ENCODE measurements at places on chromosomes 4 and X.

GRCh38 chr4:146428298-146428697, 93.4 kb downstream of the SLC10A7 start:
- no peak for DNase-seq

GRCh38 chrX:44432641-44433040, 89.2 kb upstream of the EFHC2 start:
- no peak for DNase-seq

- no peak for DNase-seq
Observed at GRCh38 chrX:39676434-39676833, 421.3 kb downstream of the BCOR start.

DNA sequence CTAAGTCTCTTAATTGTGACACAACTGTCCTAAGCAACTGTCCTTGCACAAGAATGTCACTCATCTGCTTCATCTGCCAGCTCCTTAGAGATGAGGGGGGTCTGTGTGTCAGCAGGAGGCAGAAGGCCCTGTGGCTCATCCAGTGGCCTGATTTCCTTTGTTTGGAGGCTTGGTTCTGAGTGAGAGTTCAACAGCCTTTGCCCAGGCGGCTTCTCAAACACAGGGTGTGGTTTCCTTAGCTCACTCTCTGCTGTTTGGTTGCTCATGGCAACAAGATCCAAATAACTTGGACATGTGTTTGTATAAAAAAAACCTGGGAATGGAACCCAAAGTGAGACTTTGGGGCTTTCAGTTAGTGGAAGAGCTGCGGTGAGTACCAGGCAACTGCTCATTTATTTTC, 46.6 kb downstream of the MAP7D3 start:
- DNase-seq: no peak

- DNase-seq: no peak
Observed at GRCh38 chr4:58048491-58048890, 938.3 kb upstream of the IGFBP7 start.

- peak; percentile 35 for DNase-seq
Observed at GRCh38 chr4:77203380-77204197, 46.6 kb downstream of the CCNG2 start.

- no peak for DNase-seq
Observed at GRCh38 chrX:31706466-31706865, 634.6 kb upstream of the FTHL17 start.

DNA sequence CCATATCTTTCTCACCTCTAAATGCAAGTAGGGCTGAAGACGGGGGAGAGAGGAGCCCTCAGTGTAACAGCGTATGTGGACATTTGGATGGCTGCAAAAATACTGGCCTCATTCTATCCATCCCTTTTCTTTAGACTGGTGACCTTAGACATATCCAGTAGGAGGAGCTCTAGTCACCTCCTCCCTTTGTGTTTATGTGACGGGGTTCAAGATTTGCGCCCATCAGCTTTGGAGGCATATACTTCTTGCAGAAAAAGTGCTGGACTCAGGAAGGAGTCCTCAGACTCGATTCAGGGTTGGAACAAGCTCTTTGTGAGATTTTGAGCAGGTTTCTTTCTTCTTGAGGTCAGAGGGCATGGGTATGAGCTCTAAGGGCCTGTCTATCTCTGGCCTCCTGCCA, 86.2 kb downstream of the MAMLD1 start:
- no peak for DNase-seq

GRCh38 chr4:35102066-35102465, 1142.2 kb downstream of the ARAP2 start:
- DNase-seq: no peak

DNA sequence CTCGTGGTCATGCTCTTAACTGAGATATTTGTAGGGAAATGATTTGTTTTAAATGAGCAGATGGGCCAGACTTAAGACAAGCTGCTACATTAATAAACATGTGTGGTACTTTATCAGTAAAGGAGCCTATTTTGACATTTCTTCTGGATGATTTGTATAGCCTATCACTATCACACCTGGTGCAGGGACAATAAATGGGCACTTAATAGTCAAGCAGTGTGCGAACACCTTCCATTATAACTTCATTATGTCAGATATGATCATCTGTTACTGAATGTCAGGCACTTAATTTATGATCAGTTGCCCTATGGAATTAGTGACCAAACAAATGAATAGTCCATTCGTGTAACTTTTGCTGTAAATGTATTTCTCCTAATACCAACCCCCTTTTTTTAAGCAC, 628.8 kb downstream of the ADGRL3 start:
- DNase-seq: no peak

DNA sequence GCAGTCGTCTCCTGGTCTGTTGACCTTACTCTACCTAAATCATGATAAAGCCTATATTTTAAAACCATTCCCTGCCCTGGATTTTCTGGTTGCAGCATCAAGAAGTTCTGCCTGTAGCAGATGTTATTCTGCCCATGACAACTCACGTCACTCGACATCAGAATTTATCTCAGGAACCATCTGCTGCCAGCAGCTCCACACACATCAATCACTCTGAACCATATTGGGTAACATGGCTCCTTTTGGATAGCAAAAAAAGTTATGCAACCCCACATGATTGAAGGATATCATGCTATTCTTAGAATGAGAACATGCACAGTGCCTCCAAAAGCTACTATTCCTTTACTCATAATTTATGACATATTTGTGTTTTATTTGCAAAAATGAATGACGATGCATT, 341.4 kb downstream of the DHRSX start:
- DNase-seq: no peak

- no peak for DNase-seq
Observed at GRCh38 chr4:107991945-107992630, 2.4 kb downstream of the HADH start.

DNA sequence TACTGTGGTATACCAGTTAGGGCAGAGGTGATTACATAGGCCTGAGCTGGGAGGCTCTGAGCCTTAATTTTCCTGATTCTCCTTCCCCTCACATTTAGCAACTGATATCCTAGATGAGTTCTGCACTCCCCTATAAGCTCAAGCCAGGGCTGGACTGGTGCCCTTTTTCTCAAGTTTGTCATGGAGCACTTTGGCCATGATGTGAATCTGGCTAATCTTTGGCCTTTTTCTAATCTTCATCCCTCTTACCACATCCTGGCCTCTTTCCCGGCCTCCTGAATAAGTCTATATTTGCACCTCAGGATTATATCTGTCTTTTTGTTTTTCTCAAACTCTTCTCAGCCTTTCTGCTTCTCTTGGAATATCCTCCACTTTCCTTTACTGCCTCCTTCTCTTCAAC, 10.9 kb upstream of the LAS1L start:
- DNase-seq: no peak

GRCh38 chrX:1493412-1493811, 40.7 kb upstream of the ASMTL start:
- no peak for DNase-seq

DNA sequence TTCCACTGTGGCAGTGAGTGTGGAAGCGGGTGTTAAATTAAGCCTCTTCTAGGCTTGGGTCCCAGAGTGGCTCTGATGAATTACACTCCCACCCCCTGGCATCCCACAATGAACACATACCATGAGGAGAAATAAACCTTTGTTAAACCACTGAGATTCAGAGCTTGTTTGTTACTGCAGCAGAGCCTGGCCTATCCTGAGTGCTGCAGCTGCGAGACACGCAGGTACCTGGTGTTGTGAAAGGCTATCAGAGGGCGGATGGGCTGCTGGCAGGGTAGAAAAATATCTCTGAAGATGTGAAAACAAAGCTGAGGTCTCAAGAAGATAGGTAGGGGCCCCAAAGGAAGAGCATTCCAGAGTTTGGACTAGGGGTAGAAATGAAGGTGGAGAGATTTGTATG, 138.4 kb upstream of the STX18 start:
- DNase-seq: no peak

DNA sequence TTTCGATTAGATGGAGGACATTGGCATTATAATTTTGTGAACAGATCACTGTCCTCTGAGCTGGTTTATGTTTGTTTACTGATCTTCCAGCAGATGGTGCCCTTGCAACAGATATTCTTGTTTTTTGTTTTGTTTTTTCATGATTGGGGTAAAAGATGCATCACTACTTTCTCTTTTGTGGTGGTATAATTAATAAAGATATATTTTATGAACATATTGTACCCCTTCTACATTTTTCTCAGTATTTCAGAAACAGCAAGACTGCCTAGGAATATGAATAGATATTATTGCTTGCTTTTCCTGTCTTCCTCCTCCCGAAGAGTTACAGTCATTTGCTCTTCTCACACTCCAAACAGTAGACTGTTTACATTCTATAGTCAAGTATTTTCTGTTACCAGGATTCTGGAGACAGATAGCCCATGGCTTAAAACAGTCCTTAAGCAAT, 905.2 kb downstream of the TRAM1L1 start:
- no peak for DNase-seq

DNA sequence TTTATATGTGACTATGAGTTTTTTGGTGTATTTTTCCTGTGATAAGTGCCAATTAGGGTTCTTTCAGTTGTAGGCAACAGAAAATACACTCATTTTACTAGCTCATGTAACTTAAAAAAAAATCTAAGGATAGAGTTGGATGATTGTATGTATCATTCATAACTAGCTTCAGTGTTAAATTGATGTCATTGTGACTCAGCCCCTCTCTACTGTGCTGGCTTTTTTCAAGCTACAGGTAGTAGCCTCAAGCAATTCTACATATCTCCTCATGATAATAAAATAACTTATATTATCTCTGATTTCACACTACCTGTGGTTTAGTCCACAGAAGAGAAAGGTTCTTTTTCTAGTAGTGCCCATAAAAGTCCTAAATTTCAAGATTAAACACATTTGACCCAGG, 11.9 kb downstream of the WDR17 start:
- DNase-seq: no peak

DNA sequence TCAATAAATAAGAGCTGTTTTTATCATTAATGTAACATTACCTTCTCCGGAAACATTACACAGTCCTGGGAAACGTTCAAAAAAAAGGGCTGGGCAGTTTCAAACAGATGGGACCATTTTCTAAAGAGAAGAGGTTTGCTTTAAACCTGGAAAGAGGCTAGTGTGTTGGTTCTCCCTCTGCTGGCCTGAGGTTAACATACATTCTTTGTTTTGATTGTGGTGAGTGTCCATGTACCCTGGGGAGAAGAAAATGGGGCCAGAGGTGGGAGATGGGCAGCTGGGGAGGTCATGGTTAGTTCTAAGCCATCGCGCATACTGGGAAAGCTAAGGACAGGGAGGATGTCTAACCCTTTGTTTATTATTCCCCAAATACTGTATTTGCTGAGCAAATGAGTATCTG, 194.7 kb downstream of the CPEB2 start:
- no peak for DNase-seq

GRCh38 chr4:123617791-123618190, 221.2 kb downstream of the SPRY1 start:
- DNase-seq: no peak

DNA sequence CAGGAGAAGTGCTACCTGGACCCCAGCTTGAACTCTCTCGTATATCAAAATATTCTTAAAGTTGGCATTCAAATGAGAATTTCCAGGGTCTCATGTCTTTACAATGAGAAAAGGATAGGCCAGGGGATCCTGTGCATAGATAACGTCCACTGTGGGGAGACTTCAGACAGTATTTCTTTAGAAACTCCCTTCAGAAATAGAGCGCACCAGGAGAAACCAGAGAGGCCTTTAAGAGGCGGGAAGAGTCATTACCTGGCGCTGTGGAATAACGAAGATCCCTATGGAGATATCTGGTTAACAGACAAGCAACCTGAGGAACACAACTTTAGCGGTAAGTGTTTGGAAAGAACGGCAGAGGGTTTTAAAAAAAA, 600 bp downstream of the RADX start:
- DNase-seq: no peak

DNA sequence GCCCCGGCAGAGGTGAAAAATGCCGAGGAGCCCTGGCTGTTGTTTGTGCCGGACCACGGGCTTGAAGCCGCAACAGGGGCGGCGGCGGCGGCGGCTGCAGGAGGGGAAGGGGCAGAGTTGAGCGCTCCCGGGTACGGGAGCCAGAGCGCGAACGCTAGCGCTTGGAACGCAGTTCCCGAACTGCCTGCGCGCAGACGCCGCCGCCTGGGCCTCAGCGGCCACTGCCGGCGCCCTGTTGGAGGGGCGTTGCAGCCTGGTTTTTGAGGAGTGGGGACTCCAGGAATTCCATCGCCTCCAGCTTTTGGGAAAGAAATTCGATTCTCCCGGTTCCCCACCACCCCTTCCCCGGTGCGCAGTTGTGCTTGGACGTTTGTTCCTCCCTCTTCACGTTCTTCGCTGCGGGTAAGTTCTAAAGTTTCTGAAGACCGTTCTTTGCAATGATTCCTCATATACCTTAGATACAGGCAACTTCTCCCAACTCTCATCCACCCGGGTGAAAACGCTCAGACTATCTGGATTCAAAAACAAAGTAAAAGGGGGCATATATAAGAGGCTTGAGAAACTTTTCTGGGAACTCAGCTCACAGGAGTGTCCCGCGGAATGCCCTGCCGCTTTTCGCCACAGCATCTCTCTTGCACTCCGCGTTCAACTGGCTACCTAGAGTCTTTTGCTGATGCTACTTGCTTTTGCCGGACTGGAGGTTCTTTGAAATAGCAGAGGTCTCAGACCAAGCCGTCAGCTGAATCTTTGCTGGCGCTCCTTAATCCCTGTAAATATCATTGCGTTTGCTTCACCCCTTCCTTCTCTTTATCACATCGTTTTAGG, 1.0 kb downstream of the FAT4 start:
- no peak for DNase-seq

GRCh38 chr4:75137302-75137701, 204.4 kb downstream of the PARM1 start:
- DNase-seq: no peak

DNA sequence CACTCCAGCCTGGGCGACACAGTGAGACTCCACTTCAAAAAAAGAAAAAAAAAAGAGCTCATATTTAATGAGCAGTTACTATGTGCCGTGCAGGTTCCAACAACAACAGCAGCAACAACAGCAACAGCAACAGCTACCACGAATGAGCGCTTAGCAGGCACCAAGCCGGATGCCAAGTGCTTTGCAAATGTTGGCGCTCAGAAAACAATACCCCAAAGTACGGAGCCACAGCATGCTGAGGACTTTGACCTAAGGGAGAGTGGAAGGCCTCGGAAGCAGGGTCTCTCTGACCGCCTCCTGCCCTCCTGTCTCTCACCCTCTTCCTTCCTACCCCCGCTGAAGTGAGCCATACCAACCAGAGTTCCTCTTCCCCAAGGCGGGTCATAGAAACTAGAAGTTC, 102.2 kb upstream of the AFAP1 start:
- DNase-seq: no peak

DNA sequence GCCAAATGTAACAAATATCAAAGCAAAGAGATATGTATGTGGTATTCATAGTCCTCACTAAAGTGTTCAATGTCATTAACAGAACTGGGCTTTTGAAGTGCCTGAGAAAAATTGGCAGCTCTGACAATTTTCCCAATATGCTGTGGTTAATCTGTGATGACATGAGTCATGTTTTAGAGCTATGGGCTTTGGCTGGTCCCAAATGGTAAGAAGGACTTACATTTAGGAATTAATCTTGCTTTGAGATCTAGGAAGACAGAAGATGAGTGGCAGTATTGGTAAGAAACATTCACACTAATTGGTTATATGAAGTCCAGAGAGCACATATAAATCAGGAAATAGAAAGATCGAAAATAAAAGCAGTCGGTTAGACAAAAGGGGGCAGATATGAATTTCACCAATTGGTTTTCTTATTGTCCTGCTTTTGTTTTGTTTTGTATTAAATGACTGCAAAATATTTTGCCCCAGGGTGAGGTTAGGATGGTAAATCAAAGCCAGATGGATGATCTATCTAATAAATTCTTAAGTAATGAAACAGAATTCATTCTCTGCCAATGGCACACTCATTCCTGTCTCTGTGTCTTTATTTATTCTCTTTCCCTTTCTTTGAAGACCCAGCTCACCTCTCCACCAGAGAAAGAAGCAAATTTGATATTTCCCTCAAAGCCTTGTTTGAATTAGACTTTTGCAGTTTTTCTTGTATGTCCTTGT, 993.1 kb downstream of the RPA4 start:
- no peak for DNase-seq
